ENCODE measurements at places on chromosomes 2 and 18.

GRCh38 chr18:12401881-12402280 is 5.8 kb upstream of the PRELID3A start:
- no peak for DNase-seq

GRCh38 chr2:182456784-182457183 is 29.9 kb upstream of the PDE1A start:
- DNase-seq, result no peak

DNA sequence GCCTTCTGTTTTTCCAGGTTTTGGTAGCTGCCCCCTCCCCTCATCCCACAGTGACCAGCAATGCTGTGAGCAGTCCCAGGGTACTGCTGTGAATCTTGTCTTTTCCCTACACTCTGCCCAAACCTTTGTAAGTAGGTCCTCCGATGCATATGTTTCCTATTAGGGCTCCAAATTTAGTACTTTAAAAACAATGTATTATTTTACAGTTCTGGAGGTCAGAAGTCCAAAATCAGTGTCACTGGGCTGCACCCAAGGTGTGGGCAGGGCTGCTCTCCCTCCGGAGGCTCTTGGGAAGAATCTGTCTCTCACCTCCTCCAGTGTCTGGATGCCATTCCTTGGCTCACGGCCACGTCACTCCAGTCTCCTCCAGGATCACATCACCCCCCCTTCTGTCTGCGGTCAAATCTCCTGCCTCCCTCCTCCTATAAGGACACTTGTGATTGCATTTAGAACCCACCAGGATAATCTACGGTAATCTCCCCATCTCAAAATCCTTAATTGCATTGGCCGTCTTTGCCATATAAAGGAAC is 208.5 kb downstream of the SH3BP4 start:
- DNase-seq, result peak; percentile 32

DNA sequence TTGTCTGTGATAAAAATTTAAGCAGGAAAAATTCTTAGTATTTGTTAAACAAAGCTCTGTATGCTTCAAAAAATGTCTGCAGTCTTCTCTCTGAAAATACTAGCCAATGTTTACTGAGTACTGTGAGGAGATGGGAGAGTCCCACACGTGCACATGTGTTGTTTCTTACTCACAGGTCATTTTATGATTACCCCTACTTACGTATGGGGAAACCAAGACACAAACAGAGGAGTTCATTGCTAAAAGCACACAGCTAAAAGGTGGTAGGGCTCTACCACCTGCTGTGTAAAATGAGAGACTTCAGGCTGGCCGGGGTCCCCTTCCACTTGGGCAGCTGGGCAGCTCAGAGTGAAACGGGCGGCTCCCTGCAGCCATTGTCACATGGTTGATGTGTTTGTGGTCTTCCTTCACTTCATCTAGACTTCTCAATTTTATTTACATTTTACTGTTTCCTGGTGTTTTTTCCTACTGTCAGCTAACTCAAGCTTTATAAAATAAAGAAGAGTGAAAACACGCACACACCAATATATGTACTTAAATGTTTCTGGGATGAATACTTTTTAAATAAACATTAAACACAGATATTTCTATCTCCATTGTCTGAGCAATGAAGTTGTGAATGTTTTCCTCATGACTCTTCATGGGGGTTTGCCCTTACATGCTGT is 71.2 kb downstream of the MBP start:
- DNase-seq, result no peak

GRCh38 chr2:187320846-187321245 is 127.2 kb downstream of the CALCRL start:
- DNase-seq, result no peak

DNA sequence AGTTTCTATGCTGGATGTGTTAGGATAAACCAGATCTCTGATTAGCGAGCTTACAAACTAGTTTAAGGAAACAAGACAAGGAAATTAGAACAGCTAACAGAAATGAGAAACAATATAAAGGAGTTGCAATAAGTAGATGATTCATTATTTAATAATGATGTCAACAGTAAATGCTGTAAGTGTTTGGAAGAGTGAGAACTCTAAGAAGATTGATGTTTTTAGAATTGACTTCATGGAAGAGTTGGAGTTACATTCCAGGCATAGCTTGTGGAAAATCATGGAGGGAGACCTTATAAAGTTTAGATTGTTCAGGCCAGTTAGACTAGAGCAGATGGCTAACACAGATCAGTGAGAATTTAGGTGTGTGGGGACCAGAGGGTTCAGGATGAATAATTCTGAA is 32.6 kb downstream of the PPP1R1C start:
- DNase-seq, result no peak

GRCh38 chr2:150008901-150009300 is 421.3 kb upstream of the MMADHC start:
- DNase-seq, result no peak

- DNase-seq, result no peak
Measured at GRCh38 chr2:147094077-147094476, 750.8 kb upstream of the ACVR2A start.
